Stimulated activated CD8-positive, alpha-beta memory T cell treated with anti-CD3 and anti-CD28 coated beads, Interleukin-15, amount 100 ng/mL, for 24 hours (primary cell): ENCODE measurements at places on chromosomes 12 and 14.

DNA sequence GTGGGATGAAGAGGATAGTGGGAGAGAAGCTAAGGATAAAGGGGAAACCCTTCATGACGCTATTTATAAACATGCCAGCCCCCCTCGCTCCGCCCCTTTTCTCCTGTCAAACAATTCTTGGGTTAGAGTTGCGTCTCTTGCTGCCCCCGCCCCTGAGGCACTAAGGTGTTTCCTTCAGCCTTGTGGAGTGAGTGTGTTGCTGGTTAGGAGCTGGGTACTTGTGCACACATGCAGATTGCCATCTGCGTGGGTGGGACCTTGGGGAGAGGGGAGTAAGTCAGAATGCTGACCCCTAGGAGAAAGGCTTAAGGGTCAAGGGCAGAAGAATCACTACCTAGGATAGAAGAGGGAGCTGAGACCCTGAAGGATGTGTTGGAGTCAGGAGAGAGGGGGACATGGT is 5.4 kb downstream of the FOXJ2 start:
- no peak for DNase-seq

- no peak for DNase-seq
Observed at GRCh38 chr14:53047307-53048069, 96.6 kb upstream of the FERMT2 start.

GRCh38 chr14:100438678-100439592 is 115.8 kb downstream of the SLC25A47 start:
- DNase-seq, result no peak

DNA sequence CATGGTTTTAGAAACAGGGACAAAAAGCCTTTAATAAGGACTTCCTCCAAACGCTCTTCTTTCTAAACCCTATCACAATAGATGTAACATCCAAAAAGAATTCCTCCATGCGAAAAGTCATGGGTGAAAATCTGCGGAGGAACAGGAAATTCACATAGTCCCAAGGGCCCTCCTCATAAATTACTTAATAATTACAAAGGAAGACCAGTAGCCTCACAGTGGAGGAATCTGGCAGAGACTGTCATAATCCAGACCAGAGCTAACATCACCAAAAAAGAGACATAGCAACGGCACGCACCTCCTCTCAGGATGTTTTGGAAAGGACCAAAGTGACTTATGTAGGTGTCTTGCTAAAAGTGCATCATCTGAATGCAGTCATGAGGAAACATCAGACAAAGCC is 165.7 kb downstream of the ANO2 start:
- no peak for DNase-seq

GRCh38 chr12:128140551-128140950 is 126.4 kb upstream of the TMEM132C start:
- DNase-seq, result no peak

DNA sequence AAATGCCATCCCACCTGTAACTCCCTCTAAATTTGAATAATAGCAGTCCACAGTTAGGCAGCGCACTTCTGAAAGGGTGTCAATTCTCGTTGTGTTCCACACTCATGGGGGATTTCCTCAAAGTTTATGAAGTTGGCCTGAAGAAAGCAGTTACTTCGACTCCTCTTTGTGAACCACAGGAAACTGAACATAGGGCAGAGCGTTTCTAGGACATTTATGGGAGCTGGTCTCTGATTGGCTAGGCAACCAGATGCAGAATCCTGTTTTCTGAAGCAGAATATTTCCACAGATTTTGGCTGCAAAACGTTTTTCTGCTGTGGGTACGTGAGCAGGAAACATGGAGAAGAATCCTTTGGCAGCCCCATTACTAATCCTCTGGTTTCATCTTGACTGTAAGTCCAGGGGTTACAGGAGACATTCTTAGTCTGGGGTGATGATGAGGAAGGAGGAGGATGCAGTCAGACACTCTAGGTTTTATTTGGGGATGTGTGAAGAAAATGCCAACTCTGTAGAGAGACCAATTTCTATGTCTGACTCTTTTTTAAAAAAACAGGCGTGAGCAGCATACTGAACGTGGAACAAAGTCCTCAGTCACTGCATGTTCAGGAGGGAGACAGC is 431.5 kb upstream of the OR4E1 start:
- no peak for DNase-seq

DNA sequence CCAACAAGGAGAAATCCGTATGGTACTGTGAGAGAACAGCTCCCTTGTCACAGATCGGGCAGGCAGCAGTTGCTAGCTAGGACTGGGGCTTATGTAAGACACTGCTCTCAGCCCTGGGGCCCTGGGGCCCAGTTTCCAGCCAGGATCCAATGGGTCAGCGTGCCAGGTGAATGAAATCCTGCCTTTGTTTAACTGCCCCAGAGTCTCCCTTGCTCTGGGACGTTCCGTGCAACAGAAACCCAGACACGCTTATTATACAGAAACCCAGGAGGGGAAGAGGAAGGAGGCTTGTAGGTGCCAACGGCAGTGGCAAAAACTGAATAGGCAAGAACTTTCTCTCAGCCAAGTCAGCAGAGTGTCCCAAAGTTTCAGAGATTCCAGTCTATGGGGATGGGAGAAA is 110.6 kb downstream of the DIO2 start:
- no peak for DNase-seq

GRCh38 chr12:44031472-44032185 is 195.7 kb downstream of the TMEM117 start:
- no peak for DNase-seq

- no peak for DNase-seq
Observed at GRCh38 chr12:10207136-10207535, 5.5 kb upstream of the GABARAPL1 start.

GRCh38 chr14:22994762-22995275 is 12.5 kb upstream of the AJUBA start:
- no peak for DNase-seq

DNA sequence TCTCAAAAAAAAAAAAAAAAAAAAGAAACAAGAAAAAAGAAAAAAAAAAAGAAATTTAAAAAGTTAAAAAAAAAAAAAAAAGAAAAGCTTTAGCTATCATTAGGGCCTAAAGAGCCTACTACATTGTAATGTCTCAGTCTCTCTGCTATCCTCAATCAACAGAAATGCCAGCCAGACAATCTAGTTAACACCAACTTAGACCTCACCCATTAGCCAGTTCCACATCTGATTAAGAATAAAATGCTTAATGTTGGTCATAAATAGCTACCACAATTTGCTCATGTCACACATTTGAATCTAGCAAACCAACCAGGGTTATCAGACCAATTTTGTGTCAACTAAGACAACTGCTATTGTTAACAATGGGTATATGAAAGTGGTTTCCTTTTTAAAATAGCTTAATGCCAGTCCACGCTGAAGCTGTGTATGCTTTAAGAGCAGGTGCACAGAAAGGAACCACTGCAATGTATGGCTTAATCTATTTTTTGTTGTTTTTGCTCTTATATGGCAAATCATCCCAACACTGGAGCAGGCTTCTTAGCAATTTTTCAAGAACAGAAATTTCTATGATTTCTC is 45.5 kb upstream of the SELPLG start:
- DNase-seq, result no peak

GRCh38 chr14:22551605-22551997 is 37.4 kb downstream of the DAD1 start:
- DNase-seq, result no peak

DNA sequence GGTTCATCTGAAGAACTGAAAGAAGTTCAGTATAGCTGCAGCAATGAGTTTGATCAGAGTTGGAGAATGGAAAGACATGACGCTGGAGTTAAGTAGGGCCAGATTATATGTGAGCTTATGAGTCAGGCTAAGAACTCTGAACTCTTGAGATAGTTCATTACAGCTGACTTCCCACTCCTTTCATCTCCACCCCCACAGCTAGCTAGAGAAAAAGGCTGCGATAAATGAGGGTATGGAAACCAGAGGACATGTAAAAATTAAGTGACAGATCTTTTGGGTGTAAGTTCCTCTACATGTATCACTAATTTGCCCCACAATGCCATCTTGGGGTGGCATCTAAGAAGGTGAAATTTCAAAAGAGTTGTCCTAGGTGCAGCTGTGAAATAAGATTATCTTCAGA is 28.6 kb downstream of the PYM1 start:
- DNase-seq, result no peak

- no peak for DNase-seq
Observed at GRCh38 chr12:1922075-1922709, 3.7 kb upstream of the CACNA2D4 start.

- no peak for DNase-seq
Observed at GRCh38 chr12:71392521-71393145, 47.0 kb upstream of the LGR5 start.

- no peak for DNase-seq
Observed at GRCh38 chr12:68479261-68479895, 131.3 kb upstream of the RAP1B start.

DNA sequence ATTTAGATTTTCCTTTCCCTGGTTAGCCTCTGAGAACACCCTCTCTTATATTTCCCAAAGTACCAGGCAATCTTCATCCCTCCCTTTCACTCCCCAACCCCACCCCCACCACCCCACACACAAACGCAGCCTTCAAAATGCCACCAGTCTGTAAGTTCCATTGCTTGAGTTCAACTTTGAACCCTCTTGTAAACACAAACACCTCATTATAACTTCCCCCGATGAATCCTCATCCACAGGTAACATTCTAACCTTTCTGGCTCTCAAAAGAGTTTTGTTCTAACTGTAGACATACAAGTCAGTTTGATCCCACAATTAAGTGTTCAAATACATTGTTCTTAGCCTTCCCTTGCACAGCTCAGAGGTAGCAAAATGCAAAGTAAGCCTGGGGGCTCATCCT is 199.4 kb upstream of the FOXN3 start:
- DNase-seq, result no peak

GRCh38 chr14:64053694-64054669 is 201.2 kb downstream of the SYNE2 start:
- no peak for DNase-seq

DNA sequence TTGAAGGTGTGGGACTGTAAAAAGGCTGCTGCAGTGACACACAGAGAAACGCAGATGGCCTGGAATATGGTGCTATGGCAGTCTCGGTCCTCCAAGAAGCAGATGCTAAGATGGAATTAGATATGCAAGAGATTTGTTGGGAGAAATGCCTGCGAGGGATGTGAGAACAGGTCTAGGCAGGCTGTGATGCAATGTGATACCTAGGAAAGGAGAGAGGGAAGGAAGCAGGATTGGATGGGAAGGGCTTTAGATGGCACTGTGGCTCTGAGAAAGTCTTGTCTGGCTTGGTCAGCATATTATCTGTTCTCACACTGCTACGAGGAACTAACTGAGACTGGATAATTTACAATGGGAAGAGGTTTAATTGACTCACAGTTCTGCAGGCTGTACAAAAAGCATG is 374.4 kb downstream of the BCAT1 start:
- DNase-seq, result no peak
